ENCODE measurements at places on chromosomes 2 and 18.

GRCh38 chr2:77866661-77867060, 344.5 kb upstream of the LRRTM4 start:
- no peak for DNase-seq

GRCh38 chr2:103780088-103780702, 1018.4 kb downstream of the TMEM182 start:
- no peak for DNase-seq

- DNase-seq, result no peak
Observed at GRCh38 chr2:67528320-67528719, 131.2 kb downstream of the ETAA1 start.

GRCh38 chr2:26696351-26696816, 3.9 kb downstream of the KCNK3 start:
- no peak for DNase-seq

GRCh38 chr2:171793691-171794678, 100.1 kb downstream of the SLC25A12 start:
- DNase-seq, result no peak

DNA sequence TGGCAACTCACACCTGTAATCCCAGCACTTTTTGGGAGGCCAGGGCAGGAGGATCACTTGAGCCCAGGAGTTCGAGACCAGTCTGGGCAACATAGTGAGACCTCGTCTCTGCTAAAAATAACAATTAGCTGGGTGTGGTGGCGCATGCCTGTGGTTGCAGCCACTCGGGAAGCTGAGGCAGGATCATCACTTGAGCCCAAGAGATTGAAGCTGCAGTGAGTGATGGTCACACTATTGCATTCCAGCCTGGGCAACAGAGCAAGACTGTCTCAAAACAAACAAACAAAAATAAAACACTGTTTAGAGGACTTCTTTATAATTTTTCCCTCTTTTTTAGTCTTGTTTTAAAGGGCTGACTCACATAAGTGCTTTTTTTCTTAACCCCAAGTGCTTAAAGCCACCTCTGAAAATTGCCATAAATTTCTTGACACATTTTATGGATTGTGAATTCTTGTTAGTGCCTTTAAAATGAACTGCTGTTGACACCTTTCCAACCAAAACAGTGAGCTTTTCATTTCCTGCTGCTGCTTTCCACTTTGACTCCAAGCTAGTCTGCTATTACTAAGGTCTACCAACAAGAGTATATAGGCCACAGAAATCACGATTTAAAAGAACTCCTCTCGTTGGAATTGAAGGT, 41.7 kb downstream of the CYP20A1 start:
- no peak for DNase-seq

DNA sequence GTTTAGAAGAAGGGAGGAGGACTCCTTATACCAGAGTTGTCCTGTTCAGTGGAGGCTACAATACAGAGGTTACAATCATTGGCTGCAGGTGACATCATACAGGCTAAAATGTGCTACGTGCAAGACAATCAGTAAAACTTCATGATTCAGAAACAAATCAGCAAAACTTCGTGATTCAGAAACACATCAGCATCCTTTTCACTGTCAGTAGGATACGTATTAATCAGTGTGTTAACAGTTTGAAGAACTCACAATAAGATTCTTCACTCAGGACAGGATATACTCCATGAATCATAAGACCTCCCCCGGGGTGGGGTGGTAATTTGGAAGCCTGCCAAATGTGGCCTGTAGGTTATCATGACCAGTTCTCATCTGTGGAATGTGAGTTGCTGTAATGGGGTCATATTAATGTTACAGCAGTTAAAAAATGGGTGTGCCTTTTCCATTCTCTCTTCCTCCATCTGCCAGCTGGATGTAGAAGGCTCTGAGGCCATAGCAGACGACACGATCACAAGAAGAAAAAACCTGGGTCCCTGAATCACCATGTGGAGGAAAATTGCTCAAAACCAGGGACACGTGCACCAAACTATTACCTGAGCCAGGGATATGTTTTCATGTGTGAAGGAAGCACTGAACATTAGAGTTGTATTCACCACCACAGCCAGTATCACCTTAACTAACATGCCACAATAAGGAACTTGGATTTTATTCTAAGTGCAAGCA, 134.8 kb upstream of the CREB1 start:
- DNase-seq, result peak; percentile 24

GRCh38 chr2:237786936-237787335, 11.6 kb upstream of the RBM44 start:
- no peak for DNase-seq

GRCh38 chr2:38581193-38582147, 21.3 kb downstream of the HNRNPLL start:
- DNase-seq, result peak; percentile 52

Data from activated naive CD4-positive, alpha-beta T cell treated with anti-CD3 and anti-CD28 coated beads, Interleukin-2, amount 10 ng/mL, durations not matched to agents 7 days and 5 days (primary cell).